Activated CD4-positive, alpha-beta T cell treated with anti-CD3 and anti-CD28 coated beads, Interleukin-2, amount 50 U/mL, for 24 hours (primary cell): ENCODE measurements at places on chromosomes 1 and 21.

- DNase-seq = no peak
These were observed 310.6 kb downstream of the NPHP4 start for GRCh38 chr1:5681654-5682053.

GRCh38 chr1:16153999-16154673 lies 1.7 kb downstream of the EPHA2 start:
- DNase-seq = no peak

DNA sequence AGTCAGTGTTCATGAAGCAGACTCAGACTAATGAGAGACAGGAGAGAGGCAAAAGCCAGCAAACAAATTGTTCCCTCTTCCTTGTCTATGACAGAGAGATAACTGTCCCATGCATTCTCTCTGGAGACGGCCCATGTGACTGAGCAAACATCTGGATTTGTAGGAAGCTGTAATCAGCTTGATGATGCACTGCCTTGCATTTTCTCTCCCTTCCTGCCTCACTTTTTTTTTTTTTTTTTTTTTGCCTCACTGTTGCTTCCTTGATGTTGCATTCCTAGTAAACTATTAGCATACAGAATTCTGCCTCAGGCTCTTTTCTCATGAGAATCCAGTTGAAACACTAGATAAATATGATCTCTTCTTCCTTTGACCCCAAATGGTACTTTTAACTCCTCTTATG lies 134.5 kb downstream of the HHIPL2 start:
- DNase-seq = no peak

- no peak for DNase-seq
These were observed 2.0 kb upstream of the ABCG1 start for GRCh38 chr21:42216726-42217572.

DNA sequence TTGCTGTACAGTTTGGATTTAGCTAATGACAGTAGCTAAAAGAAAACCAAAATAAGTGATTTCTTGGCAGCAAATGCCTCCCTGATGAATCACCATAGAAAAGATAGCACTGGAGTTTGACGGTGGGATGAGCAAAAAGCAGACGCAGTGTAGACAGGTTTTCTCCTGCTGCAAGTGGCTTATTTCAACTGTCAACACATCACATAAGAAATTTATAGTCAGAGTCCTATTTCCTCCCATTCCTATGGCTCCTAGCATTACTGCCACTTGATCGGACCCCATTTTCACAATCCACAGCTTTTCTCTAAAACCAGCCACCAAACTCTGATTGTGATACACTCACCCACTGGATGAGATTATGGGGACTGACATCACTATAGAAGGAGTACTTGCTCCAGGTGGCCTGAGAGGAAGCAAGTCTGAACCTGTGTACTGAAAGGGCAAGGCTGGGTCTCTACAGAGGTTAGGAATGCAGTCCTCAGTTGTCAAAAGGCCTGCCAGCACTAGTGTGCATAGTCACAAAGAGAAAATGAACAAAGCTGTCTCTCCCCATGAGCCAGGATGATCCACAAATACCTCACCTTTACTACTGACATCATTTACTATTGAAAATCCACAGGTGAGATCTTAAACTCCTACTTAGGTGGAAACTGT lies 359.8 kb downstream of the LTN1 start:
- DNase-seq = no peak

GRCh38 chr1:4462831-4463484 lies 191.5 kb upstream of the AJAP1 start:
- DNase-seq = no peak

GRCh38 chr1:97384294-97384968 lies 536.4 kb downstream of the DPYD start:
- no peak for DNase-seq

DNA sequence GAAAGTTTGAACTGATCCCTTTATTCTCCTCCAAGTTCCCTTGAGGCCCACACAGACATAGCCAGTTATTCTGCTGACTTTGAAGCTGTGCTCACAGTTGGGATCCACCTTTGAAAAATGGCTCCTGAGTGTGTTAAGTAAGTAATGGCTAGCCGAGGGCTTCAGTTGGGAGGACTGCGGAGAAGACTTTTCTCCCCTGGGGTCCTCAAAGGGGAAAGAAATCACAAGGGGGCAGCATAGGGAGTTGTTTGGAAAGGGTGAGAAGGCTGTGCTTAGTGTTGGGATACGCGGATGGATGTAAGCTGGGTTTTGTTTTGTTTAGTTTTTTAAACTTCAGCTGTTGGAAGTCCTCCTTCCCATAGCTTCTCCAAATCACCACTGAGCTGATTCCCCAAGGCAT lies 8.3 kb downstream of the PGM1 start:
- no peak for DNase-seq

- no peak for DNase-seq
These were observed 13.8 kb downstream of the LRRC39 start for GRCh38 chr1:100164216-100164615.

GRCh38 chr1:179888071-179888470 lies 6.0 kb downstream of the TOR1AIP1 start:
- DNase-seq = no peak

- DNase-seq = no peak
These were observed 15.4 kb upstream of the SLC19A1 start for GRCh38 chr21:45557616-45558043.

- no peak for DNase-seq
These were observed 72.4 kb downstream of the DMRTA2 start for GRCh38 chr1:50350868-50351267.

- no peak for DNase-seq
These were observed 53.4 kb downstream of the TBX15 start for GRCh38 chr1:118934706-118935105.

GRCh38 chr21:38815060-38815405 lies 9.3 kb downstream of the ETS2 start:
- DNase-seq = no peak

DNA sequence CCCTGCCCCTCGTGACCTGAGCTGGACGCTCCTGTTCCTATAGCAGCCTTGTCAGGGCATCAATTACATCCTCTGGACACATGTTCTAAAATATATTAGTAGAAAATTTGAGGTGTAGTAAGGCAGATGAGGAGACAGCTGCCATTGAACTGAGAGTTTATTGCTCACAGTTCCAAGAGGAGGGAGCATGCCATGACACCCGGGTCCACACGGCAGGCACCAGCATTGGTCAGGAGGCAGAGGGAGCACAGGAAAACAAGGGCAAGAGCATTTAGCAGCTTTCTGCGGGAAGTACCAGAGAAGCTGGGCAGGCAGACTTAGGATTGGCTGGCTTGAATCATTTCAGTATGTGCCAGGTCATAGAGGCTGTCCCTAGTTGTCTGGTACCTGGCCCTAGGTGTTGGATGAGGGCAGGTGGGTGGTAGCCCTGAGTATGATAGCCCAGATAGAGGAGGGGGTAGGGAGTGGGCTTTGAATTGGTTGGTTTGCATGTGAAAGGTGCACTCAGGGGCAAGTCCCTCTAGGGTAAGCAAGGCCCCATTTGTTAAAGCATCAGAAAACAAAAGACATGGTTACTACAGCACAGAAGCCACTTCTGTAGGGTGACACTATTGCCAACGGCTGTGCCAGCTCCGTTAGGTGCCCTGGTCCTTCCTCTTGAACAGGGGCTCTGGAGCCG lies 223.6 kb upstream of the RAB4A start:
- no peak for DNase-seq

DNA sequence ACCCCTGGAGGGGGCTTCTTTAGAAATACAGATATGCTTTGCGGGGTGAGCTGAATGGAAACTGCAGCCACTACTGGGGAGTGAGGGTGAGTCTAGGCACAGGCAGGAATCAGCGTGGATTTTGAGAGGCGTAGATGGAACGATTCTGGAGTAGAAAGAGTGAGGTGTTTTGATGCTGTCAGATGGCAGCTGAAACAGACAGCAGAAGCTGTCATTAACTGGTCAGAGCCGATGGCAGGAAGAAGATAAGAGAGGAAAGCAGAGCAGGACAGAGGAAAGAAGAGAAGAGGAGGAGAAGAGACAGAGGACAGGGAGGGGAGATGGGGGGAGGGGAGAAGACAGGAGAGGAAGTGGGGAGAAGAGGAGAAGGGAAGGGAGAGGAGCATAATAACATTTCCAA lies 138.5 kb downstream of the LRIG2 start:
- no peak for DNase-seq

GRCh38 chr1:219534991-219535390 lies 77.9 kb downstream of the ZC3H11B start:
- no peak for DNase-seq

GRCh38 chr1:187509091-187509490 lies 680.3 kb downstream of the PLA2G4A start:
- DNase-seq = no peak

GRCh38 chr1:103372866-103373265 lies 152.6 kb upstream of the RNPC3 start:
- DNase-seq = no peak

DNA sequence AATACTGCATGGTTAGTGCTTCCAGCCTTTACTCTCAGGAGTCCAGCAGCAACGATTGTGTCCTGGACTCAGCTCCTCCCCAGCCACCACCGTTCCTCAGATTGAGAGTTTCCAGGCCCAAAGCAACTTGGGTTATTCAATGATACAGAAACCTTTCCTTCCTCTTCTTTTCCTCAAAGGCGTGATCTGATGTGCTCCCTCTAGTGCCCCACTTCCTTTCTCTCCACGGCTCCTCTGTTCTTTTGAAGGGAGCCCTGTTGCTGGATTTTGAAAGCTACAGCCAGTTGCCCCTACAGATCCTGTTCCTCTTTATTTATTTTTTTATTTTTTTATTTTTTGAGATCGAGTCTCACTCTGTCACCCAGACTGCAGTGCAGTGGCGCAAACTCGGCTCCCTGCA lies 14.1 kb downstream of the CRP start:
- DNase-seq = no peak

- DNase-seq = no peak
These were observed 862 bp upstream of the SGIP1 start for GRCh38 chr1:66532798-66533783.

- DNase-seq = no peak
These were observed 673.6 kb upstream of the NR5A2 start for GRCh38 chr1:199353906-199354305.

GRCh38 chr1:232806186-232806510 lies 932 bp downstream of the MAP10 start:
- no peak for DNase-seq

GRCh38 chr1:24204116-24204515 lies 17.0 kb upstream of the IFNLR1 start:
- DNase-seq = no peak

DNA sequence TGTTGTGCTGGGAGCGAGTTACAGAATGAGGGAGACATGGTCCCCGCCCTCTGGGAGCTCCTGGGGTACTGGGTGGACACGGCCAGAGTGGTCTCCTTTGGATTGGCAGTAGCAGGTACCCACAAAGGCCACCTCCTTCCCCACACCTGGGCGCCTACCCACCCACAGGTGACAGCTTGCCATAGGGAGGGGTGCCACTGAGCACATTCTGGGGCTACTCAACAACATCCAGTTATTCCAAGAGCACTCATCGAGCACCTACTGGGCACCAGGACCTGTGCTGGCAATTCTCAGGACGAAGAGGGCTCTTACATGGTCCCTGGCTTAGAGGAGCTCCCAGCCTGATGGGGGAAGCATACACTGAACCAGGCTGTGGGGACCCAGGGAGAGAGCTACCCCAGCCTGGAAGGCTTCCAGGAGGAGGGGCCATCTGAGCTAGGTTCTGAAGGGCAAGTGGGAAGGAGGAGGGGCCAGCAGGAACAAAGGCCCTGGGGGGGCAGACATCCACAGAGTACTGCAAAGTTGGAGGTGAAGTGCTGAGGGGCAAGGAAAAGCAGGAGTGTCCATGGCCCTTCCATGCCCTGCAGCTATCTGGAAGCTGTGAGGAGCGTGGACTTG lies 22.0 kb downstream of the MRPL37 start:
- DNase-seq = no peak

DNA sequence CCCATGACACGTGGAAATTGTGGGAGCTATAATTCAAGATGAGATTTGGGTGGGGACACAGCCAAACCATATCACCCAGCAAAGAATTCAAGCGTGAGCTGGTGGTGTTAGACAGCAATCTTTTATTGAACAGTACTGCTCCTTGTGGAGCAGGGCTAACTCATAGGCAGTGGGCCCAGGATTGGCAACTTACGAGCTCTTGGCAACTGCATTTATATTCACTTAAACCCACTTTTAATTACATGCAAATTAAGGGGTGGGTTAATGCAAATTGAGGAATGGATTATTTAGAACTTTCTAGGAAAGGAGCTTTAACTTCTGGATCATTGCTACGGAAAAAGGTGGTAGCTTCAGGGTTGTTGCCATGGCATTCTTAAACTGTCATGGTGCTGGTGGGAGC lies 135.6 kb upstream of the KAZN start:
- DNase-seq = no peak

DNA sequence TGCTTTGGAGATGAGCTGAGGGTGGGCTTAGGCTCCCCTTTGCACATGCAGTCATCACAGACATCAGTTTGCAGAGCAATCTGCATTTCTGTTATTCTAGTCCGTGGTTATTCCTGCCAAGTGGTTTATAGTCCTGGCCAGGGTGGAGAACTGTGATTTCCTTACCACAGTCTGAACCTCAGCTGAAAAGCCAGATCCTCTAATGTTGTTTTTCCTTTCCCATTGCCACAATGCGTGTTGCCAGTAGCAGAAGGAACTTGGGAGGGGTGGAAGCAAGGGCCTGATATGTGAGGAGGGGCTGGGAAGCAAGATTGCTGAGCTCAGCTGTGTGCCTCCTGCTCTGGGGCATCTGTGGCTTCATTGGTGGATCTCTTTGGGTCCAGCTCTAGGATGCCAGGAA lies 18.0 kb upstream of the ST3GAL3 start:
- no peak for DNase-seq

DNA sequence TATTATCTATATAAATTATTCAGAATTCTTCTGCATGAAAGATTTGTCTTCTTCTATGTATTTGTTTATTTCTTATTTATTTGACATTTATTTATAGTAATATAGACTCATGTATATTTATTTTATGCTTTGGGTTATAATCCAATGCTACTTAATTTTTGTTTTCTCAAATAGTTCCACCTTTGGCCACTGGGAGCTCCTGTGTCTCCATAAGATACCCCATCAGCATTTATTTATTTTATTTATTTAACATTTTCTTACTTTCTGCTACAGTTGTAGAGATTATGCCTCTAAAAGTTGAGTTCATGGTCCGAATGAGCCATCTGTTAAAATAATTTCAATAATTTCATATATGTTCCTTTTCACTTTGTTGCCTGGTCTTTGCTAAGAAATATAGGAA lies 289.4 kb downstream of the ADGRL2 start:
- DNase-seq = no peak
